ENCODE measurements at places on chromosomes 6 and 20.

DNA sequence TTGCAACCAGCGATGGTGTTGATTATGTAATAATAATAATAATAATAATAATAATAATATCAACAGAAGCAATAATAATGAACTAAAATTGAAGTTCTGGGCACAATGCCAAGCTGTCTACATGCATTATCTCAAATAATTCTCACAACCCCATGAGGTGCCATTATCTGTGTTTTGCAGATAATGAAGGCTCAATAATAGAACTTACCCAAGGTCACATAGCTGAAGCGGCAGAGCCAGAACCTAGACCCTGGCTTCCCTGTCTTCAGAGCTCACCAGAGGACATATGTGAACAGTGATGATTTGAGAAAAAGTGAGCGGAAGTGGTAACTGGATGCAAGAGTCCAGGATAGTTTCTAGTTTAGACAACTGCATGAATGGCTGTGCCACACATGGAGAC is 91.0 kb downstream of the HIVEP1 start:
- DNase-seq: peak; percentile 12

DNA sequence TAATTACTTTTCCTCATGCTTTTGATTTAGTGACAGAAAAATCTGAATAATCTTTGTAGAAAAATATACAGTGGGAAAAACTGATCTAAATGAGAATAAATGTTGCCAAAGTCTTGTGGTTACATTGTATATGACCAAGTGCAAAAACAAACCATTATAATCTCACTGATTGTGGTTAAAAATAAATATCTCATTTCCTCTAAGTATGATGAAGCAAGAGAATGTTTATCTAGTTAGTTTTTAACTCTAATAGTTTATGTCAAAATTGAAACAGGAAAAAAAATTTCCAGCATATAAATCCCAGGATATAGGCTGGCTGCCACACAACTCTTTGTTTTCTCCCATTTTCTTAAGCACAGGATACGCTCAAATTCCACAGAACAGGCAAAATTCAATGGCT is 392.7 kb upstream of the ID4 start:
- no peak for DNase-seq

DNA sequence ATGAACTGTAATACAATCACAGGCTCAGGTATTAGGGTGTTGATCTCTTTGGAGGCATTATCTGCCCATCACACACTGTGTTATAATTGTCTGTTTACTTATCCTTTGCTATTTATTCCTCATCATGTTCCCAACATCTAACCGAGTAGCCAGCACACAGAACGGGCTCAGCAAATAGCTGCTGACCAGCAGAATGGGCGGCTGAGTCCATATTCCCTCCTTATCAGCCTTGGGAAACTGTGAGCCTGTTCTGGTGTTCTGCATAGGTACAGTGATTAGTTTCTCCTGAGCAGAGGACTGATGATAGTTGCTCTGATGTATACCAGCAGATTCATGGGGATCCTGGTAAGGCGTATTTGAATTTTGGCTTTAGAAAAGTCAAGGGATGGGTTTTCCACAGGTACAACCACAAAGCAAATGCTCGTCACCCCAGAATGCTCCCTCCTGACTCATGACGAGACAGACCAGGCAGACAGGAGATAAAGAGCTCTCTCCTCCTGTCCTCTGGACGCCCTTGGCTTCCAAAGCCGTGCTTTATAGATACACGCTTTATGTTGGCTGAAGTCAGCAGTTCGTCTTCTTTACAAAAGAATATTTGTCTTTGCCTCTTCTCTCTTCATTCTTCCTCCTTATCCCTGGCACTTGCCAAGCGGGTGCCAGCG is 166.7 kb downstream of the TTLL2 start:
- DNase-seq: no peak

GRCh38 chr20:64108731-64109681 is 1.6 kb upstream of the NPBWR2 start:
- DNase-seq: no peak

GRCh38 chr6:15403094-15403755 is 157.4 kb downstream of the JARID2 start:
- DNase-seq: no peak

DNA sequence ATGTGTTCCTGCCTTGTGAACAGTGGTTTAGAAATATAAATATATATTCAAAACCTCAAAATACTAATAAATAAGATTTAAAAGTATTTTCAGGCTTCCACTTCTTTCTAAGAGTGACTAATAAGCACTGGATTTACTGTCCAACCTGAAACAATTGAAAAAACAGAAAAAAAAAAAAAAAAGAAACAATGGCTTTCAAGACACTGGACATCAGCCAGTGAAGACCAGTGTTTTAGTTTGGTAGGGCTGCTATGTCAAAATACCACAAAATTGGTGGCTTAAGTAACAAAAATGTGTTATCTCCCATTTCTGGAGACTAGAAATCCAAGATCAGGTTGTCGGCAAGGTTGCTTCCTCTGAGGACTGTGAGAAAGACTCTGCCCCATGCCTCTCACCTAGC is 101.4 kb upstream of the PDE7B start:
- peak; percentile 27 for DNase-seq

DNA sequence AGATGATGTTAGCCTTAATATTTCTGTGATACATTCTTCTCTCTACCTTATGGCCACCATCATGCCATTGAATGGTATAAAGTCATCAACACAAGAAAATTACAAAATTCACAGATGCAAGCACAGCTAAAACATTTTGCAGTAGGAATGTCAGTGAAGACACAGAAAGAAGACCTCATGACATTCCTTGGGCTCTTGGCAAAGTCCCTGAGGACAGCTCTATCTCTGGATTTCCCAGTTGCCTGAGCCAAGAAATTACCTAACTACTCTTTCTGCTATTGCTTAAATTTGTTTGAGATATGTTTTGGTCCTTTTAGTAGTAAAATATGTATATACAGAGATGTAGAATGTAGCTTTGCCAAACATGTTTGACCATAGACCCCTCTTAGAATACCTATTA is 201.0 kb upstream of the STXBP5 start:
- DNase-seq: no peak

- DNase-seq: peak; percentile 35
These were observed 34.1 kb downstream of the UTRN start for GRCh38 chr6:144319211-144319610.

DNA sequence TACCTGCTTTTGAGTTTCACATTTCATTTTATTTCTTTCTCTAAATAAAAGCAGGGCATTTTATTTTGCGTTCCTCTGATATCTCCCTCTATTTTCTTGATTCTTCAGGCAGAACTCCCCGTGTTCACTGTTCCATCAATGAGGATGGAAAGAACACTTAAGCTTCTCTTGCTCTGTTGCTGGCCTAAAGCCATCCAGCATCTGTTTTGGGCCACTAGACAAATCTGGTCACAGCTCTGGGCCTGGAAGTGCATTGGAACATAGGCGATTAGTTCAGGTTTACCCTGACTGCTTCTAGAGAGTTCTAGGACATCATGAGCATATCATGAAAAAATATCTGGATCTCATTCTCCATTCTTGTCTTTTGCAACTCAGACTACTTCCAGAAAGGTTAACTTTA is 611.2 kb downstream of the UTRN start:
- no peak for DNase-seq

GRCh38 chr6:103114582-103114981 is 1721.1 kb downstream of the GRIK2 start:
- DNase-seq: no peak

DNA sequence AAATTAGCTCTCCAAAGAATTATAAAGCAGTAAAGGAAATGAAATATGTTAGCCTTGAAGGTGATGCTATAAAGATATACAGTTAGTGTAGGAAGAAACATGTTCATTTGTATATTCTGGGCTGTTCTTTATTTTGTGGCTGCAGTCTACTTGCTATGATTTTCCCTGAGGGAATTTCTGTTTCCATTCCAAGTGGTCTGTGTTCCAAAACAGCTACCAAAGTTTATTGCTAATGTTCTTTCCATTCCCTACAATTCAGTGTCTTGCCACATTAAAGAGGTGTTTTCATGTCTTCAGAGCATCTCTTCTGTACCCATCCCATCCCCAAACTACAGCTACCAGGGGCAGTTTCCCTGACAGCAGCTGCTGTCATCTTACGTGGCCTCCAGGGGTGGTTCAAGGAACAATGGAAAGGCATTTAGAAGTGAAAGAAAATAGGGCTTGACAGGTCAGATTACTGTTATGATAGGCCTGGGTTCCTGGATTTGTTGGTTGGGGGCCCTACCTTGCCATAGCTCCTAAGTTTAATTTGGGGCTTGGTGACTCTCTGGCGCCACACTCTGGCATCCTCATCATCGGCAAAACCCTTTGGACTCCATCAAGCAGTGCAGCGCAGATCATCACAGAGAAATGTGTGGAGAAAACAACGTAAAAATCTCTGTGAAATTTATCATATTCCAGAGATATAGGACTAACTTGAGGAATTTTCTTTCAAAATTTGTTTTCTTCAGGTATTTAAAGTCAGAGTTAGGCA is 33.8 kb upstream of the AIG1 start:
- DNase-seq: peak; percentile 74

- no peak for DNase-seq
These were observed 74.2 kb upstream of the RNF217 start for GRCh38 chr6:124887872-124888580.

DNA sequence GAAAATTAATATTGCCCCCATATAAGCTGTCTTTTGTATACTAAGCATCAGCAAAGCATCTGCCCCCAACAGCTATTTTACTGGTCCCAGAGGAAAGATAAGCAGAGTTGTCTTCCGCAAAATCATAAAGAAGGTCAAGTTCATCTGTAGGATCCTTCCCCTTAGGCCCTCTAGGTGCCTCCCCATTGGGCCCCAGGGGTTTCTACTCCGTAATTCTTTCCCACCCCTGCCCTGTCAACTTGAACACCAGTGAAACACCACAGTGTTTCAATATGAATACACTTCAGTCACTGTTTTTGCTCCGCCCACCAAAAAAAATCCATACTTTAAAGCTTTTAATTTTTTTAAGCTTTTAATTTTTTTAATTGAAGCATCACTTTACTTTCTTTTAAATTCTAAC is 159.2 kb downstream of the ATXN1 start:
- DNase-seq: no peak

- peak; percentile 95 for DNase-seq
These were observed 72.3 kb upstream of the DST start for GRCh38 chr6:56714982-56715456.

DNA sequence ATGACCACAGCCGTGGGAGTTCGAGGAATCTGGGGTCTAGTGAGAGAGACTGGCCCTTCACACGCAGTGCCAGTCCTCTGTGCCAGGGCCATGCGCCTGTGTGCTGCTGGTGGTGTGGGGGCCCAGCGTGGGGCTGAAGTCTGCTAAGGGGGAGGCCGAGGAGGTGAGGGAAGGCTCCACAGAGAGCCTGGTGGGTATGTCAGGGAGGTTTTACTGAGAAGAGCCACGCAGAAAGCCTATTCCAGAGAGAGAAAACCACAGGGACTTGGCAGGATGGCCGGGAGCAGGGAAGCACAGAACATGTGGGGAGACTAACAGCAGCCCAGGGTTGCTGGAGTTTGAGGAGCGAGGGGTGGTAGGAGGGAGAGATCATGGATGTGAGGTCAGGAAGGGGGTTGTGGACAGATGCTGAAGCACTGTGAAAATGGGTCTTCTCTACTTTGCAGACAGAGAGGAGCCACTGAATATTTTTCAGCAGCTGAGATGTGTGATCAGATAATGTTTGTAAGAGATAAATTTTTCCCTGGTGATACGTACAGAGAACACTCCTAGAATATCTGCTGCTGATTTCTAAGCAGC is 35.3 kb downstream of the DUSP22 start:
- no peak for DNase-seq

DNA sequence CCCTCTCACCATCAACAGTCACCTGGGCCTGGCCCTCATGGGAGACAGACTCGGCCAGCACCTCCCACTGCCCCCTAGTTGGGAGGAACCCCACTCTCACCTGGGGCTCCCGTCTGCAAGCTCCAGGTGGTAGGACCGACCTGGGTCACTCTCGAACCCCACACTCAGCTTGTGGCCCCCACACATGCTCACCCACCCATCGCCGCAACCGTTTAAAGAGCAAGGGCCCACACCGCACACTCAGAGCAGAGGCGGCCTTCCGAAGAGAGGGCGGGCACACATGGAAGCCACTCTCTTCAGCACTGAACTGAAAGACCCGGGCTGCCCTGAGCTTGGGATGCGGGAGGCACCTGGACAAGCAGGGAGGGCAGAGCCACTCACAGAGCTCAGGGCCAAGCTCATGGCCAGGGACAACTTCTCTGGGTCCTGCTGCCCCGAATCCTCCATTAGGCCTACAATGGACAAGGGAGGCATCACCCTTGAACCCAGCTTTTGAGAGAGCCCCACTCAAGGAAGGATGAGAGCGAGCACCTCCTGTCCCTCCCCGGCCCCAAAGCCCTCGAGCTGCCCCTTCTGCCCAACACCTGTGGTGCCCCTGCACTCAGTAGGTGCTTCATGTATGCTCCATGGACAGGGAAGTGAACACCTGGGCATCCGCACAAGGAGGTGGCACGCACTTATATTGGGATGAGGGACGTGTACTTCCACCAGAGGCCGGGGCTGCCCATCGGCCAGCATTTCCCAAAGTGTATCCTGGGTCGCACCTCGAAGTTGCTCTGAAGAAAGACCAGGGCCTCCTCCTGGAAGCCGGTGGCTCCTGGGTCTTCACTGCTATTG is 50.4 kb downstream of the YTHDF1 start:
- no peak for DNase-seq

- no peak for DNase-seq
These were observed 48.7 kb upstream of the AHI1 start for GRCh38 chr6:135546206-135546605.

DNA sequence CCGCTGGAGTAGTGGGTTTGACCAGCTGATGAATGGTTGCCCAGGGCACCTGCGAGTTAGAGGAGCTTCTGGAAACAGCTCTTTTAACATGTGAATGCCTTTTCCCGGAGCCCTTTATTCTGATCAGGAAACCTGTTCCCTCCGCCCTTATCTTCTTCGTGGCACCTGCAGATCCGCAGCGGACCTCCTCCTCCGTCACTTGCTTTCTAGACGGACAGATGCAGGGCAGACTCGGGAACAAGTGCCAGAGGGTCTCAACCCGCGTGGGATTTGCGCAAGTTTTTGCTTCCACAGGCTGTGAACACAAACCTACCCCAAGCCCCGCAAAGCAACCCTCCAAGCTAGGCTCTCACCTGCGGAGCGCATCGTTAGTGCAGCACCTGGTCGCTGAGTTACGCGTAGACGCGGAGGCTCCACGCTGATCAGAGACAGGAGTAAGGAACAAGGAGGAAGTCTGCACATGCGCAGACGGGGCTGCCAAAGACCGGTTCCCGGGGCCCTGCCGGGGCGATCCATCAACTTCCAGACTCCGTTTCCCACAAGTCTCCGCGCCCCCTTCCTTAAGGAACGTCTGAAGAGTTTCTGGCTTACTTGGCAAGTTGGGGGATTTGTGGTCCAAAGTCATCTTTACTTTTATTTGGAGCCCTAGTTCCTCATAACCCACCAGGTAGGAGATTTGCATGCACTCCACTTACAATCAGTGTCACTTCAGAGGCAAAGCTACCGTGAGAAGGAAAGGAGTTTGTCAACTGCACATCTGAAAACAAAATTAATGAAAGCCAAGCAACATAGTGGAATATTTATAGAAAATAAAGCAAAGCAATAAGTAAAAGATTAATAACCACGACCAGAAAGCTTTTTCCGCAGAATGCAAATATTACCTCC is 52.7 kb upstream of the ELMO2 start:
- DNase-seq: peak; percentile 2

GRCh38 chr6:117169781-117170281 is 95.5 kb upstream of the VGLL2 start:
- no peak for DNase-seq

Data from dermis blood vessel endothelial cell (primary cell).